ENCODE measurements at places on chromosomes 5 and 9. TPM values are rescaled to one million over a fixed set of nuclear protein-coding genes. Genes with fewer than 3 reads are reported as not detected.

- no peaks in the 10 kb centered on the region for H3K36me3 ChIP-seq
- H3K4me3 ChIP-seq, result no peak overlapping the region
- no peaks in the 10 kb centered on the region for H3K4me1 ChIP-seq
- DNase-seq, result no peak
- no peak overlapping the region for H3K27ac ChIP-seq
- peaks cover 7% of the 10 kb centered on the region for H3K27me3 ChIP-seq
Measured at GRCh38 chr9:93860694-93861658, 94.2 kb downstream of the BARX1 start.

GRCh38 chr5:133704411-133704810 lies 92.1 kb upstream of the FSTL4 start:
- H3K4me1 ChIP-seq, result no peaks in the 10 kb centered on the region
- no peak for DNase-seq
- H3K27ac ChIP-seq, result no peak overlapping the region
- H3K36me3 ChIP-seq, result no peaks in the 10 kb centered on the region
- no peaks in the 10 kb centered on the region for H3K27me3 ChIP-seq
- no peak overlapping the region for H3K4me3 ChIP-seq

DNA sequence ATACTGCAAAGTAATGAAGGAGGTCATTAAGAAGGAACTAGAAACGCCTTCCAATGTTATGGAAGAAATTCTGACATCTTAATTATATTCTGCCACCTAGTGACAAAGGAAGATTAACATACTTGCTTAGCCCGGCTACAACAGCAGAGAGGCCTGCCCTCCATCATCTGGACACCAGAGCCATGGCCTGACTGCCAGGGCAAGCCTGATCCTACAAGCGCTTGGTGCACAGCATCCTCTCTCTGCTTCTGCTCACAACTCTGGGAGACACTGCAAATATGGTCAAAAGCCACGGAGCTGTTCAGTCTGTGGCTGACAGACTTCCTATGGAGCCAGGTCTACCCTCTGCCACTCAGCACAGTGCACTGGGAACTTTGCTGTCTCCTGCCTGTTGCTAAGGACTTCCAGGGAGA lies 87.3 kb upstream of the SLC44A1 start:
- H3K27ac ChIP-seq, result no peak overlapping the region
- H3K4me3 ChIP-seq, result no peak overlapping the region
- H3K36me3 ChIP-seq, result no peaks in the 10 kb centered on the region
- H3K4me1 ChIP-seq, result no peaks in the 10 kb centered on the region

DNA sequence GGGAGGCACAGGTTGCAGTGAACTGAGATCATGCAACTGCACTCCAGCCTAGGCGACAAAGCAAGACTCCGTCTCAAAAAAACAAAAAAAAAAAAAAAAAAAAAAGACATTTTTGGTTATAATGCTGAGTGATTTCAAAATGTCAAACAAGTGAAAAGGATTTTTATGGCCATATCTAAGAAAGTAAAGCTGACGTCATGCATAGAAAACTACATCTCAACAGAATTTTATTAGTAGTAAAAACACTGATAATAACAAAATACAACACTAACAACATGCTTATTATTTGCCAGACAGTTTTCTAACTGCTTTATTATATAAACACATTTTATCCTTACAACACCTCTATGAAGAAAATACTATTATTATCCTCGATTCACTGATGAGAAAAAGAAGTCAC lies 833.0 kb upstream of the WWC1 start:
- no peak overlapping the region for H3K4me3 ChIP-seq
- H3K36me3 ChIP-seq, result no peaks in the 10 kb centered on the region
- H3K27ac ChIP-seq, result no peak overlapping the region
- H3K4me1 ChIP-seq, result no peaks in the 10 kb centered on the region
- no peaks in the 10 kb centered on the region for H3K27me3 ChIP-seq

DNA sequence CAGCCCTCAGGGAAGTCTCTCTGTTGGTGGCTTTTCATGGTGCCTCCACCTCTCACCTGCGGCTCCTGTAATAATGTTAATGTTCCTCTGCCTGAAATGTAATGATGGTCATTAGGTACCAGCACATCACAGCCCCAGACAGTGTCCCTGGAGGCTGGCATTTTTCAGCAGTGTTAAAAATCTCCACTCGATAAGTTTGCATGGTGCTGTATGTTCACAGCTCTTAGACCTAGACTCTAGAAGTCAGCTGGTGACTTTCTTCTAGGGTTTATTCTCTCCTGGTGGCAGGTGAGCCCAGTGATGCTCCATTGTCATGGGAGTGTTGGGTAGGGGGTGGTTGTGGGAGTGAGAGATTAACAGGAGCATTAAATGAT lies 53.1 kb downstream of the GPR107 start:
- DNase-seq, result no peak
- no peak overlapping the region for H3K27ac ChIP-seq
- H3K4me3 ChIP-seq, result no peak overlapping the region
- no peaks in the 10 kb centered on the region for H3K27me3 ChIP-seq
- H3K4me1 ChIP-seq, result no peaks in the 10 kb centered on the region
- peaks cover 9% of the 10 kb centered on the region for H3K36me3 ChIP-seq

GRCh38 chr5:58261605-58262004 lies 198.3 kb downstream of the PLK2 start:
- H3K4me3 ChIP-seq, result no peak overlapping the region
- H3K4me1 ChIP-seq, result no peaks in the 10 kb centered on the region
- no peaks in the 10 kb centered on the region for H3K36me3 ChIP-seq

DNA sequence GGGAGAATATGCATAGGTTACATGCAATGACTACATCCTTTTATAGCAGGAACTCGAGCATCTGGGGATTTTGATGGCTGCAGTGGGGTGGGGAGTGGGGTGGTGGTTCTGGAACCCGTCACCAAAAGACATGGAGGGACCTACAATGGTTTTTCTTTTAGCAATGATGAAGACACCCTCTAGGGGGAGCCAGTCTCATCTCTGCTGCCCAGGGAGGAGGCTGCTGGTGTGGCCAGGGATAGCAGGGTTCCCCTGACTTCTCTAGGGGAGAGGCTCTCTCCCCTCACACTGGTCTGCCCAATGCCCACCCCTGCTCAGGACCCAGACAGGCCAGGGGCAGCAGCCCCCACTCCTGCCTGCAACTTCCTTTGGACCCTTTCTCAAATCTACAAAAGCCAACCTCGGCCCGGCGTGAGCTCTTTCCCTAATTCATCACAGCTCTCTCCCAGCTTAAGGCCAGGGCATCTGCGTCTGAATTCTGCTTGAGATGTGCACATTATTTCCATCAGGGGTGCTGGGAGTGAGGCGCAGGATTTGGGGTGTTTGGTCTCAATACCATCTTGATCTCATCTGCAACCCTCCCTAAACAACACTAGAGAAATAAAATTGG lies 73.6 kb upstream of the RETREG1 start:
- peak; percentile 38 for DNase-seq
- no peaks in the 10 kb centered on the region for H3K27me3 ChIP-seq
- H3K4me3 ChIP-seq, result no peak overlapping the region
- H3K4me1 ChIP-seq, result no peaks in the 10 kb centered on the region
- no peaks in the 10 kb centered on the region for H3K36me3 ChIP-seq

DNA sequence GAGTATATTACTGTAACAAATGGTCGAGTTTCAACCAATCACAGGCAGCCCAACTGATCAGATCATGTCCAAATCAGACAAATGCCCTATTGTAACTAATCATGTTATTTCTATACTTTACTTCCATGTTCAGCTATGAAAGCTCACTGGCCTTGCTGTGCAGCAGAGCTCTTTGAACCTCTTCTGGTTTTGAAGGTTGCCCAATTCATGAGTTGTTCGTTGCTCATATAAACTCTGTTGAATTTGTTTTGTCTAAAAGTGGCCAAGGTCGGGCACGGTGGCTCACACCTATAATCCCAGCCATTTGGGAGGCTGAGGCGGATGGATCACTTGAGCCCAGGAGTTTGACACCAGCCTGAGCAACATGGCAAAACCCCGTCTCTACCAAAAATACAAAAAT lies 21.6 kb downstream of the PDE6A start:
- DNase-seq, result no peak
- no peak overlapping the region for H3K27ac ChIP-seq
- no peaks in the 10 kb centered on the region for H3K4me1 ChIP-seq
- H3K4me3 ChIP-seq, result no peak overlapping the region
- no peaks in the 10 kb centered on the region for H3K27me3 ChIP-seq

DNA sequence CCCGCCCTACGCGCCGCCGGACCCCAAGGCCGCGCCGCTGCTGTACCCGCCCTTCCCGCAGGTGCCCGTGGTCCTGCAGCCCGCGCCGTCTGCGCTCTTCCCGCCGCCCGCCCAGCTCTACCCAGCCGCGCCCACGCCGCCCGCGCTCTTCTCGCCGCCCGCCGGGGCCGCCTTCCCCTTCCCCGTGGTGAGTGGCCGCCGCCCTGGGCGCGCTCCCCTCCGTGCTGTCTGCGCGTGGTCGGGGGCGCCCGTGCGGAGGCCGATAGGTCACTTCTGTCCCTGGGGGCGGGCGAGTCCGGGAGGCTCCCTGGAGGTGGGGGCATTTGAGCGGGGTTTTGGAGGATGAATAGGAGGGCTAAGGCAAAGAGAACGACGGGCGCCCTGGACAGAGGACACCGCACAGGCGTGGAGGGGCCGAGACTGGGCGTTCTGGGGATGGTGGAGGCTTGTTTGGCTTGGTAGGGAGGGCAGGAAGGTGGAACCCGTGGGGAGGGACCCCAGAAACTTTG lies 9.6 kb downstream of the PRRT1B start:
- H3K27me3 ChIP-seq, result peaks cover 4% of the 10 kb centered on the region
- no peak overlapping the region for H3K4me3 ChIP-seq
- DNase-seq, result no peak
- H3K36me3 ChIP-seq, result no peaks in the 10 kb centered on the region
- no peak overlapping the region for H3K27ac ChIP-seq
- no peaks in the 10 kb centered on the region for H3K4me1 ChIP-seq

DNA sequence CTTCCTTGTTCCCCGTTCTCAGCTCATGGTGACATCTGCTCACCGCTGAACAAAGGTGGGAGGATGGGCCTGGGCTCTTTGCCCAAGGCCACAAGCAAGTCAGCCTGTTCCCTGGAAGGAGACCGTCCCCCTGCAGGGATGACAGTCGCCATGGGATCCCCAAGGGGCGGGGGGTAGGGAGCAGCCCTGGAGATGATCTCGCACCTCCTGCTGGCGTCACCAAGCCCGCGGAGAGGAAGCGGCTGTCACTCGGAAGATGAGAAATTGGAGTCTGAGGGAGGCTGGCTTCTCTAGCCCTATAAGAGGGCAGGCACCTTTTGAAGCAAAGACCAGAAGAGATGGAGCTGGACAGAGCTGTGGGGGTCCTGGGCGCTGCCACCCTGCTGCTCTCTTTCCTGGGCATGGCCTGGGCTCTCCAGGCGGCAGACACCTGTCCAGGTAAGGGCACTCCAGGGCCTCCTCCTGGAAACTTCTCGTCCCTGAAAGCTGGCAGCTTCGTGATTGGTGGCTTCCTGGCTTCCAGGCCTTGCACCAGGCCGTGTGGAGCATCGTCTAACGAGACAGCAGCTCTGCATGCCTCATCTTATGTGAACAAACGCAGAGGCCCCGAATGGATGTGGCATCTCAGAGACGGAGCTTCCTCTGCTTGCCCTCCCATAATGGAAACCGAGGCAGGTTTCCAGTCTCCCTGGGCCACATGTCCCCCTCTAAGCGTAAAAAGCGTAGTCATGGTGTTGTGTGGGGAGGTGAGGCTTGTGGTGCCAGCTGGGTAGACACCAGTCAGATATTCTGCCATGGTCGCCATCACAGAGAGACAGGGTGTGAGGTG lies at the start of gene FCN2:
FCN2 (plus strand) TSS at position 327 of the 829 bp plus-strand sequence; CDS start at position 339, 12 bp downstream.
- no peaks in the 10 kb centered on the region for H3K36me3 ChIP-seq
- no peak for DNase-seq
- H3K27me3 ChIP-seq, result no peaks in the 10 kb centered on the region
- no peak within 1 kb of the TSS for H3K27ac ChIP-seq

GRCh38 chr5:135747824-135748223 lies 86.6 kb upstream of the SLC25A48 start:
- no peaks in the 10 kb centered on the region for H3K27me3 ChIP-seq
- H3K4me3 ChIP-seq, result no peak overlapping the region
- no peaks in the 10 kb centered on the region for H3K36me3 ChIP-seq
- no peak overlapping the region for H3K27ac ChIP-seq
- no peaks in the 10 kb centered on the region for H3K4me1 ChIP-seq

- no peaks in the 10 kb centered on the region for H3K4me1 ChIP-seq
- no peaks in the 10 kb centered on the region for H3K27me3 ChIP-seq
- no peaks in the 10 kb centered on the region for H3K36me3 ChIP-seq
- H3K4me3 ChIP-seq, result no peak overlapping the region
- DNase-seq, result no peak
- no peak overlapping the region for H3K27ac ChIP-seq
Measured at GRCh38 chr5:173187054-173187743, 42.9 kb downstream of the BNIP1 start.

Gene PCDHGA5
- 1.1 TPM for total RNA-seq

Gene ZNF608
- 14.6 TPM for total RNA-seq

Gene TSSK1B
- not detected for total RNA-seq
